ENCODE measurements at places on chromosomes 5 and 9.

DNA sequence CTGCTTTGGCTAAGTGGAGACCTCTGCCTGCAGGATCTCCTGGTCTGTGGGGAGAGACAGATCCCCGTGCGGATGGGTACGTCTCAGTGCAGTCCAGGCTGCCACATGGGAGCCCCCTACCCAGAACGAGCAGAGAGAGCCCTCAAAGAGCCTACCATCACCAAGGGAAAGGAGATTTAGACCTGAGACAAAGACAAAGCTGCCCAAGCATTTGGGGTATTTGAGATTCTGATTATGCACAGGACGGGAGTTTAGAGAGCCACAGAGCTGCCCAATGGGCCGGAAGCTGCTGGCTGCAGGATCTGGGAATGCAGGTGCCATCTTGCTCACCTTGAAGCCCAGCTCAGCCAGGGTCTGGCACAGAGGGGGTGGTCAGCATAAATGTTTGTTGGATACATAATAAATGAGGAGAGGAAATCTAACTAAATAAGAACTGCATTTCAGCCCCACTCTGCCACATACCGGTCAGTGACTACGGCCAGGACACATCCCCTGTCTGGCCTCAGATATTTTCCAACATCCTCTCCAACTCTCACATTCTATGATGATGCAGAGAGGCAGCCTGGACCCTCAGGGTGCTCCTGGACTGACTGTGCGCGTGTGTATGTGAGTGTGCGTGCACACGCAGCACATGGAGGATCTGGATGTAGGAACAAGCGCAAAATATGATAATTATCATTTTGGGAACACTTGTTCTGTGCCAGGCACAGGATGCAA is 157.8 kb downstream of the FGF18 start:
- no peak for DNase-seq

- DNase-seq, result no peak
Observed at GRCh38 chr5:172436879-172437369, 17.4 kb downstream of the SH3PXD2B start.

GRCh38 chr5:93430673-93431199 is 150.3 kb downstream of the NR2F1-AS1 start:
- no peak for DNase-seq

DNA sequence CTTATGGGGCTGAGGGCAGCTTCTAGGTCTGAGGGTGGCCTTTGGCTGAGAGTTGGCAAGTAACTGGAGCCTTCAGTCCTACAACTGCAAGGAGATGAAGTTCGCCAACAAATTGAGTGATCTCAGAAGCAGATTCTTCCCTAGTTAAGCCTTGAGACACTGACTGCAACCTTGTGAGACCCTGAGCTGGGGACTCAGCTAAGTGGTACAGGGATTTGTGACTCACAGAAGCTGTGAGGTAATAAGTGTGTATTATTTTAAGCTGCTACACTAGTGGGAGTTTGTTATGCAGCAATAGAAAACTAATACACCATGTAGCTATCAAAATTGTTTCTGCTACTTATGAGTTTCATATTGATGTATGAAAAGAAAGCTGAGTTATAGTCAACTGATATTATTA is 279.2 kb downstream of the PIK3R1 start:
- no peak for DNase-seq

- DNase-seq, result no peak
Observed at GRCh38 chr5:96297867-96298266, 135.2 kb downstream of the PCSK1 start.

- DNase-seq, result no peak
Observed at GRCh38 chr5:97764700-97765099, 581.7 kb upstream of the RIOK2 start.

- DNase-seq, result no peak
Observed at GRCh38 chr5:107461770-107462169, 209.0 kb downstream of the EFNA5 start.

DNA sequence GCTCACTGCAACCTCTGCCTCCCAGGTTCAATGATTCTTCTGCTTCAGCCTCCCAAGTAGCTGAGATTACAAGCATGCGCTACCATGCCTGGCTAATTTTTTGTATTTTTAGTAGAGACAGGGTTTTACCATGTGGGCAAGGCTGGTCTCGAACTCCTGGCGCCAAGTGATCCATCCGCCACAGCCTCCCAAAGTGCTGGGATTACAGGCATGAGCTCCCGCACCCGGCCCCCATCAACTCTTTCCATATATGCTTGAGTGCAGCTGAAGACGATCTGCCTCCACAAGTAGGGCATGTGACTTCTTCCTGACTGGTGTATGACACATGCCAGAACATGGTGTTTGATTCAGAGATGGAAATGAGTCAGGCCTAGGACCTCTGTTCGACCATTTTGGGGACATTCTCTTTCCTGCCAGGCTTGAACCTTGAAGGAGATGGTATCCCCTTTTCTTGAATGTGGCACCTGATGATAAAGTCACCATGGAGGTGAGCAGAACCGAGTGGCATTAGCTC is 7.5 kb upstream of the CNOT6 start:
- no peak for DNase-seq

DNA sequence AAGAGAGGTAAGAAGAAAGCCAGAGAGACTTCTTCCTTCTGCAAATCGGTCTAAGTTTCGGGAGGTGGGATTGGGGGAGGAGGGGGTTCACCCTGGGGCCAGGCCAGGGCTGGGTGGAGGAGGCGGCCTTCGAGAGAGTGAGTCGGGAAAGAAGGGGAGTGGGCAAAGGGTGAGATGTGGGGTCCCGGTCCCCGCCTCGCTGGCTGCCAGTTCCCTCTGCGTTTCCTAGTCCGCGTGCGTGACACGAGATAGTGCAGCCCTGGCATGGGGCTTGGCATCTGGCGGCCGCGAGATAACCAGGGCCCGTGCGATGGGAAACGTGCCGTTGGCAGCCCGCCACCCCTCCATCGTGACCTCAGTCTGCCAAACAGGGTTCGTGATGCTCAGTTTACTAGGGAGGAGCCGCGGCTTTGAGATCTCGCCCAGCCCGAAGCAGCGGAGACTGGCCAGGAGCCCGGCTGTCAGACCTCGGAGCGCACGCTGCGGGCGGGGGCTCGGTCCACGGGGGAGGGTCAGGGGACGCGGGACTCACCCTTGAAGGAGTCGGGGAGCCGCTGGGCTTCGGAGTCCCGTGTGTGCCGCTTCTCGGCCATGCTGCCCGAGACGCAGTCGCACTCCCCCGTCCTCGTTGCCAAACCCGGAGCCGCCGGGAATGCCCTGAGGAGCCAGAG is at the start of gene STOM:
Gene STOM, minus strand, starts transcription at position 656 of the 671 bp plus-strand sequence. Its CDS starts 63 bp downstream, at position 593.
- peak; percentile 54 for DNase-seq

GRCh38 chr5:52673495-52673894 is 114.2 kb upstream of the ITGA1 start:
- DNase-seq, result no peak

GRCh38 chr9:109440797-109441287 is 57.3 kb downstream of the PTPN3 start:
- DNase-seq, result peak; percentile 20

DNA sequence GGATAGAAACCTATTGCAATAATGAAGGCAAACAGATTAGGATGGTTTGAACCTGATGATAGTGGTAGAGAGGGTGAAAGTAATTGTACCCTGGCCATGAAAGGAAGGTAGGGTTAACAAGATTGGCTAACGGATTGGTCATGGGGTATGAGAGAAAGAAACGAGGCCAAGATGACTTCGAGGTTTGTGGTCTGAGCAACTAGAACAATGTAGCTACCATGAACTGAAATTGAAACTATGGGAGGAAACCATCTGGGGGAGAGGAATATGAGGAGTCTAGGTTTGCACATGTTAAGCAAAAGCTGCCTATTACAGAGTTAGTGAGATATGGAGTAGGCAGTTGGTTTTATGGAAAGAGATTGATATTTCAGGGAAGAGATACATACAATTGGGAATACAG is 406.0 kb downstream of the PRELID2 start:
- no peak for DNase-seq

DNA sequence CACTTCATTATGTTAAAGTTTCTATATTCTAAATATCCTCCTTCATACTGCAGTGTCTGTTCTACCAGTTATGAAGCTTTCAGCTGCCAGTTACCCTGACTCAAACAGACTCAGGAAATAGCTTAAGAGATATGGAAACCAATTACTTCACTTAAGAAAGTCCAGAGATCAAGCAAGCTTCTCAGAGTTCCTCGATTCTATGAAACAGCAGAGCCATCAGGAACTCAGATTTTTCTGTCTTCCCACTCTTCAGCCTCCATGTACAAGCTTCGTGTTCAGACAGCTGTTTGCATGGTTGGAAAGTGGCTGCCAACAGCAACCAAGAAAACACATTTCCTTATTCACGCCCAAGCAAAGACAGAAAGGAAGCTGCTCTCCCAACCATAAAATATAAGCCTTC is 216.1 kb downstream of the ACTL7B start:
- DNase-seq, result no peak

DNA sequence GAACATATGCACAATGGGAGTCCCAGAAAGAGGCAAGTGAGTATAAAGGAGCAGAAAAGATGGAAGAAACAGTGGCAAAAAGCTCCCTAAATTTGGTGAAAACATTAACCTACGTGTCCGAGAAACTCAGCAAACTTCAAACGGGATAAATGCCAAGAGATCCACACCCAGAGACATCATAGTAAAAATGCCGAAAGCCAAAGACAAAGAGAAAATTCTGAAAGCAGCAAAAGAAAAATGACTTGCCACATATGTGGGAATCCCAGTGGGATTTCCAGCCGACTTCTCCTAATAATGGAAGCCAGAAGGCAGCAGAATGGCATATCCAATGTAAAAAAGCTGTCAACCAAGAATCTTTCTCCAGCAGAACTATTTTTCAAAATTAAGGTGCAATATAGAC is 101.2 kb downstream of the ADAMTS2 start:
- no peak for DNase-seq

DNA sequence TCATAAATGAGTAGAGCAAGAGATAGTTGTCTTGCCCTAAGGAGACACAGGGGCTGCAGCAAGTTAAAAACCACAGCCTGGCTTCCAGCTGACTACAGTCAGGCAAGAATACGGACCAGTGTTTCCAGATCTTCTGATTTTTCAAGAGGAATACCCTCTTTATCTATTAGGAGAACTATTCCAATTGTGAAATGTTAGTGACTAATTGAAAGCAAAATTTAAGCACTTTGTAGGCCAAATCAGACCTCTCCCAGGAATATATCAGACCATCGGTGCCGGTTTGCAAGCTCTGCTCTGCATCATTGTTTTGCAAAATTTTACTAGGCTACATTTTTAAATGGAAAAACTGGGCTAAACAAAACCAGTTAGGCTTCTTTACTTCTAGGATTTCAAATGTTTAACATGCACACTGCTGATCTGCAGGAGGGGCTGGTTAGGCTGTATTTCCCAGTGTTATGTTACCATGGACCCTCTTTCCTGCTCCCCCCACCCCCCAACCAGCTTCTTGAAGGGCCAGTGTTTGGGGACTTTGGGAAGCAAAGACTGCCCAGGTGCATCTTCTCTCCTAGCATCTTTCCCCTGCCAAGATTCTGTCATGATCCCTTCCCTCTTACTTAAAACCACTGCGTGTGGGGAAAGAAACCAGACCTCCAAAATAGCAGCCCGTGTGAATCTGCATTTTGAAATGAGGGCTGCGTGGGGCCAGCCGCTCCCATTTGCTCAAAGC is 1.1 kb upstream of the ARSI start:
- no peak for DNase-seq
